ENCODE measurements at places on chromosomes 5 and 9.

DNA sequence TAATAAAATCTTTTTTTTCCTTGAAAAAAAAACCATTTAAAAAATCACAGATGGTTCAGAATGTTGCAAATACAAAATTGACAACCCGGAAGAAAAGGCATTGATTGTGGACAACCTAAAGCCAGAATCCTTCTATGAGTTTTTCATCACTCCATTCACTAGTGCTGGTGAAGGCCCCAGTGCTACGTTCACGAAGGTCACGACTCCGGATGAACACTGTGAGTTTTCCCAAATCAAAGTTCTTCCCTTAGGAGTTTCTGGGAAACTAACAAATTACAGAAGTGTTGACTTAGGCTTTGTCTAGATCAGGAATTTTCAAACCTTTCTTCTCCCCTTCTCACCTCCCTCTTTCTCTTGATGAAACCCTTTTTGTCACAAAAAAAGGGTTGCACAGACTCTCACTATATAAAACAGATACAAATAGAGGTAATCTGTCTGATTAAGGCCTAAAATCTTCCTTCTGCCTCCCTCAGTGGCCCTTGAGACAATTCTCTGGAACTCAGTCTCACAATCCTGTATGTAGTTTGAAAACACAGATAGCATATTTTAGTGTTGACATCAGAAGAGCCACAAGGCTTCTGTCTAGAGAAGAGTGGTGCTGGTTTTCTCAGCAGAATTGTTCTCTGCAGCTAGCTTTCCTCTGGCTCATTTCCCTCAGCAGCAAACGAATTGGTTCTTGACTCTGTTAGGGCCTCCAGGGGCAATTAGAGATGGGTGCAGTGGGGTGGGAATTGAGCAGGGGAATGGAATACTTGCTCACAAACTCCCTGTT, 79.5 kb downstream of the OSMR start:
- DNase-seq = no peak

GRCh38 chr5:138032028-138032571, 779 bp downstream of the FAM13B start:
- DNase-seq = peak; percentile 56

GRCh38 chr9:22157828-22158227, 148.7 kb upstream of the CDKN2B start:
- no peak for DNase-seq

GRCh38 chr9:137639303-137640051, 20.7 kb downstream of the EHMT1 start:
- DNase-seq = no peak

DNA sequence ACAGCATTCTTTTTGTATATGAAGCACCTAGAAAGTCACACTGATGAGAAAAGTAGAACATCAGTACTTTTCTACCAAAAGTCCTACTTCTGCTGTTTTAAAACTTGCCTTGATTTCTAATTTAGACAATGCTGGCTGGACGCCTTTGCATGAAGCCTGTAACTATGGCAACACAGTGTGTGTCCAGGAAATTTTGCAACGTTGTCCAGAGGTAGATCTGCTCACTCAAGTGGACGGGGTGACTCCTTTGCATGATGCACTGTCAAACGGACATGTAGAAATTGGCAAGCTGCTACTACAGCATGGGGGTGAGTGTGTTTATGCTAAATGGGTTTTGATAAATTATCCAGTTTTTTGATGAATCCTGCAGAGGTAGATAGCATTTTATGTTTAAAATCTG, 73.5 kb downstream of the SLF1 start:
- DNase-seq = no peak

- DNase-seq = no peak
Measured at GRCh38 chr5:122156724-122157325, 27.5 kb downstream of the ZNF474 start.

DNA sequence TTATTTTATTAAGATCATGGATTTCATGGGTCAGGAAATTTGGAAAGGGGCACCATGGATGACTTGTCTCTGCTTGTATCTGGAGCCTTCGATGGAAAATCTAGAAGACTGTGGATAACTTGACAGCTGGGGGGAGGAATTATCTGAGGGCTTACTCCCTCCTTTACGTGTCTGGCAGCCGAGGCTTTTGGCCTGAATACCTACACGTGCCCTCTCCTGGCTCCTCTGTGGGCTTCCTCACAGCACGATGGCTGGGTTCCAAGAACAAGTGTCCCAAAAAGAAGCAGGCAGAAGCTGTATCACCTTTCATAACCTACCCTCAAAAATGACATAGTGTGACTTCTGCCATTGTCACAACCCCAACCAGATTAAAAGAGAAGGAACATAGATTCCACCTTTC, 228.9 kb downstream of the GRIA1 start:
- DNase-seq = no peak

DNA sequence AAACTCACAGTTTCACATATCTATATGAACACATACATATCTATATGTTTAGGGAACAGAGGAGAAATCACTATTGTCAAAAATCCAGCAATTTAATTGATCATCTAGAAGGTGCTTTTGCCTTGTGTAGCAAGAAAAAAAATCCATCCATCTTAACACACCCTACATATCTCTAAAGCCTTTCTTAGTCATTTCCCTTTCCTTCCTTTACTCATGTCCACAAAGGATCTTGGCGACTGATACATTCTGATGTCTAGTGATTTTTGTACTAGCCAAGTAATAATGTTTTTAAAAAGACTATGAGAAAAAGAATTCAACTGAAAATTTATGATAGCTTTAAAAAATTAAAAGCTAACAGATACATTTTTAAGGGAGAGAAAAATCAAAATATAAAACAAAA, 22.5 kb downstream of the ZDHHC21 start:
- no peak for DNase-seq

DNA sequence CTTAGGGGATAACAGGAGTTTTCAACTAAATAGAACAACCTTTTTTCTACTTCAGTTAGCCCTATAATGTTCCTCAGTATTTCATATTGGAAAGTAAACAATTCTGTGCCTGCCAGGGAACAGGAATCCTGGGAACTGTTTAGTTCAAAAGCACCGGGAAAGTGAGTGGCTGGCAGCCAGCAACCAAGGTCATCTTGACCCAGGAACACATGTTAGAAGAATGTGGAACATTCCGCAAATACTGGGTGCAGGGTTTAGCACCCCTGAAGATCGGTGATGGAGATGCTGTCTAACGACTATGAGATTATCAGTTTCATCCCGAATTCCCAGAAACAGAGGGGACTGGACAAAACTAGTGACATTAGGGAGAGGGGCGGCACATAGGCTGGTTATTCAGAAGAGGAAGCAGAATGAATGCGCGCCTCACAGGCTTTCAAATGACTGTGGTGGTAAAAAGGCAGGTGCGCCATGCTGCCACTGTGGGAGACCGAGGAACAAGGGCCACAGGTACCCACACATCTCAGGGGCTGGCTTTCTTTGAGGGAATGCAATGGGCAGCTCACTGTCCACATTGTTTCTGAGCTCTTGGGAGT, 51.2 kb downstream of the IPPK start:
- no peak for DNase-seq

GRCh38 chr9:124040186-124040931, 28.8 kb downstream of the LHX2 start:
- DNase-seq = no peak

DNA sequence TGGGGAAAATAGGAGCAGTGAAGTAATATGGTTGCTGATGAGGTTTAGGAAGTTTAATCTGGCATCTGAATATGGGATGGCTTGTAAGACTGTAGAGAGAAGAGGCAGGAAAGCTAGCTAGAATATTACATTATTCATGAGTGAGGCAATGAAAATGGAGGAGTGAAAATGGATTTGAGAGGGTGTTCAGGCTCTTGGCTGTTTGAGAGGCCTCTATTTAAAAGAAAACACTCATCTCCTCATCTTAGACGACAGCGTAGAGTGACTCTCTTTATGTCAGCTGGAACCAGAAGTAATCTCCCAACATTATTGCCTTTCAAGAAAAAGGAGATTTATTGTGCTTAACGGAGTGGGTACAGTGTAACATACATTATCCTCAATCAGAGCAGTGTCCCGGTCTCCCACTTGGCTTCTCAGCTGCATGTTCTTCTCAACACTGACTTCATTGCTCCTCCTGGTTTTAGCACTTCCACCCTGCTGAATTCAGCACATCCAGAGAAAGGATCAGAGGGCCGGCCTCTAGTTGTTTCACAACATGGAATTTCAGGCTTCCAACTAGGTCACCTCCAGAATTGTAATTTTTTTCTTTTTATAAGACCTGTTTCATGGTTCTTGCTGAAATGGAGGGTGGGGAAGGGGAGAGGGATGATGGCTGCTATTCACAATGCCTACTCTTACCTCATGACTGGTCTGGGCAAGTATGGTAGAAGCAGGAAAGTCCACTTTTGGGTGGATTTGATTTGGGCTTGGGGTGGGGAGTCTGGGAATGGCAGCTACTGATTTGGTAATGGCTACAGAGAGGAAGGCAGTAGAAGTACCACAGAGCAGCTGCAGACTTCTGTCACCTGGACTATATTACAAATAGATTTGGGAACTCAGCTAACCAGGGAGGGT, 52.9 kb upstream of the KIAA1958 start:
- no peak for DNase-seq

- no peak for DNase-seq
Measured at GRCh38 chr9:3553076-3553765, 27.4 kb upstream of the RFX3 start.

- DNase-seq = no peak
Measured at GRCh38 chr5:90934738-90935137, 376.1 kb downstream of the ADGRV1 start.

GRCh38 chr9:126419475-126419874, 92.8 kb downstream of the MVB12B start:
- DNase-seq = no peak

- no peak for DNase-seq
Measured at GRCh38 chr5:55568654-55569512, 34.1 kb upstream of the PLPP1 start.

DNA sequence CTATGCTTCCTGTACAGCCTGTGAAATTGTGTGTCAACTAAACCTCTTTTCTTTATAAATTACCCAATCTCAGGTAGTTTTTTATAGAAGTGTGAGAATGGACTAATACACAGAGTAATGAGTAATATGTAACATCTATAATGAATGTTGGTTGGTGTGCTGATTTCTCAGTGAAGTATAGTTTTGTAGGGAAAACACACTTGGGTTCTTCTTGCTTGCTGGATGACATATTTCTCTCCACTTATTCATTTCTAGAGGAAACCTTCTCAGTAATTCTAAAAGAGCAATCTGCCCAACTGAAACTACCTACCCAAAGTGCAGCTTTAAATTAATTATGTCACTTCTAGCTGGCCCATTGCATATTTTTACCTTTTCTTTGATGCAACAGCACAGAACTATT, 81.1 kb upstream of the RORB start:
- DNase-seq = no peak

DNA sequence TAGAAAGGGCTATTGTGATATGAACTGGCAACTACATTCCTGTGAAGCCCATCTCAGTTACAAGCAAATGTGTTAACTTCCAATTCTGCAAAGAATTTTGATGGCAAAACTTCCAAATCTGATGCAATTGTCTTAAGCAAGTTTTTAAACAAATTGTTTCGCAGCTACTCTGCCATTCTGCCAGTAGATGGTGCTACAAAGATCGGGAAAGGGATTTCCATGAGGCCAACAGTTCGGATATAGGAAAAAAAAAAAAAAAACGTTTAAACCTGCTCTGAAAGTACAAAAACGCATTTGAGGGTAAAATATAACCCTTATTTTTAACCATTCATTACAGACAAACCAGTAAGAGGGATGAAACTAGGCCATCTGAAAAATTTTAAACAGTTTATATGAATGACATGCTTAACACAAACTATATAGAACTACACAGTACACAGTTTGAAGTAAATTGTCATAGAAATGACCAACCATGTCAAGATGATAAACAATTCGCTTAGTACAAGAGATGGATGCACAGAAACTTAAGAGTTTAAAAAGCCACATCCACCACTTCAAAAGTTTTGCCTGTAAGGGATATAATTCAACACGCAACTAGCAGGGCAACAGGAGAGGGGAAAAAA, 2.2 kb downstream of the HNRNPA0 start:
- peak; percentile 38 for DNase-seq

- peak; percentile 60 for DNase-seq
Measured at GRCh38 chr9:123637945-123638634, 282.1 kb downstream of the CRB2 start.

DNA sequence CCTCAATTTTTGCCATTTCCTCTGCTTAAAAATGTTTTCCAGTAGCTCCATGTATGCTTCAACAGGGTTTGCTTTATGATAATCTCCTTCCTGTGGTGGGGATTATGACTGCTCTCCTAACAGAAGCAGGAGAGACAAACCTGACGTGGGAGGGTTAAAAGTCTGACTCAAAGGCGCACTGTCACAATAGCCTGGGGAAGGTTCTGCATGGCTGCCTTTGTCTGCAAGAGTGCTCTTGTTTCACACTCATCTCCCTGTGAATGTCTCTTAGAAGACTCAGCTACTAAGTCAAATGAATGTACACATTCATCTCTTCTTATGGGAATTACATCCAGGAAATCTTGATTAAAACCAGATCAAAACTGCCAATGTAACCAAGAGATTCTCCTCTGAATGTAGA, 90.9 kb upstream of the MTAP start:
- no peak for DNase-seq

DNA sequence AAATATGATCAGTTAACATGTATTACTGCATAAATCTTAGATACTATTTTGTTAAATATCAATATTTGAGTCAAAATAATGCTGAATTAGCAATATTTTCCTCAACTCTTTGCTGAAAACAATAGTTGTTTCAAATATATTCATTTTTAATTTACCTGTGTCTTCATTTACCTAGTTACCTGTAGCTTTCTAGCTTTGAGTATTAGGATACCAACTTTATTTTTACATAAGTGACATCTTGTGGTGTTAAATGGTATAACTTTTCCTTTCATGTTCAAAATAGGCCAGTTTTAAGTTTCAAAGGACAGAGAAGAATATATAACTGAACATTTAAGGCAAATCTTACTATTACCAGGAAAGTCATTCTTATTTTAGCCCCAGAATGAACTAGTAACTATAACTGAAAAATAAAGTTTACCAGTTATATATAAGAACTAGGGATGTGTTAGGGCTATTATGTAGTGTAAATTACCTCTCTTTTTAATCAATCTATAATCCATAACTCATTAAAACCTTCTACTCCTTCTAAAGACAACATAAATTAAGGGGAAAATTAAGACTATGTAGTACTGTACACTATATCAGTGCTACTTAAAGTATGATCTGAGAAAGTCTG, 25.3 kb downstream of the AP3B1 start:
- DNase-seq = no peak

DNA sequence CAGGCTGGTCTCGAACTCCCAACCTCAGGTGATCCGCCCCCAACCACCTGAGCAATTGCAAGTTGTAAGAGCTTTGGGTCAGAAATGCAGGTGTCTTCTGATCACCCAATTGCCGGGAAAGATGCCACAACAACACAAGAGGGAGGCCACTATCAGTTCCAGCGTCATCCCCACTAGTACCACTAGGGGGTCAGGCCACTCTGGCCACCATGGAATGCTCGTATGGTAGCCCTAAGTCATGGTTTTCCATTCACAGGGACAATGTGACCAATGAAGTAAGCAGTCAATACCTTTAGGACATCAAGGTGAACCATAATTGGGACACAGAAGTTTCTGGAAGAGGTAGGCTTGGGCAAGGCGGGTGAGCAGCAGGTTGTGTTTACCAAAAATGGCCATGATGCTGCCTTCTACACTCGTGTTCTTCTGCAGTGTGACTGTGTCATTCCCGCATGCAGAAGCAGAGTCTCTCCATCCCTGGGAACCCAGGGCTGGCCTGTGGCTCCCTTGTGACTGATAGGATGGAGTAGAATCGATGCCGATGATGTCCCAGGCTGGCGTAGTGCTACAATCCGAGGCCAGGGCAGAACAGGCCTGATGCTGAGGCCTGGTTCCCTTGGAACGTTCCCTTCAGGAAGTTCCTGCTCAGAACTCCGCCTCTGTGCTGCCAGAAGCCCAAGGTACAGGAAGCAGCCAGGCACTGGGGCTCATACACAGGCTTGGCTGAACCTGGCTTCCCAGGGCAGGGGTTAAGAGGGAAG, 42.2 kb upstream of the ANKRD33B start:
- DNase-seq = no peak
